NCI-H1092 (cell line): ENCODE measurements at places on chromosomes 2 and 18.

DNA sequence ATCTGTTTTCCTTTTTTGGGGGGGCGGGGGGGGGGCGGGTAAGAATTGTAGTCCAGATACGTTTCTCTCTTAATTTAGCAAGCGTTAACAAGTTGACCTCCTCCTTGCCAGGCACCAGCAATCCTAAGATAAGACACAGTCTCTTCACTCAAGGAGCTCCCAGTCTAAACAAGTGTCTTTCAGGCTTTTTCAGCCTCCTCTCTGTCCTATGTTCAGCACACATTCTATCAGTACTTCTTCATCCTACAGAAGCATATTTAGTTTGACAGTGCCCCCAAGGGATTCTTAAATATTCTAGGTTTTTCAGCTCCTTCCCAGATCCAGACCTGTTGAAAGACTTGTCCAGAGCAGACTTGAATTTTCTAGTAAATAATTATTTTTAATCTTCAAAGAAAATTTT, 2.7 kb downstream of the PPP1CB start:
- no peak for DNase-seq

DNA sequence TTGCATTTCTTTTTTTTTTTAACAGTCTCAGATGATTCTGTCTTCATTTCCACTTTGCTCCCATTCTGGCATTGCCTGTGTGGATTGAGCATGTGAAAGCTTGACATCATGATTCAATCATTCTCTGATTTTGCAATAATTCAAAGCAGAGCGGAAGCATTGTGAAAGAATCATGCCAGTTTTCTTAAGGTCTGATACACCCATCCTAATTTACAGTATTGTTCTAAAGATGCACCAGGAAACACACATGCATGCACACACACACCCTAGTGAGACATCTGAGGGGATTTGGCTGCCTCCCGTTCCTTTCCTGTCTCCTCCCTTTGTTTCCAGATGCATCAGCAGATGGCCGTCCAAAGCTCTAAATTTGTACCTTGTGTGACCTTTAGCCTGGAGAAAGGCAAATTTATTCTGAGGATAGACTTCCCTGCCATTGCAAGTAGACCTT, 97.3 kb downstream of the FMNL2 start:
- no peak for DNase-seq

- no peak for DNase-seq
Measured at GRCh38 chr2:10029875-10030223, 13.5 kb upstream of the KLF11 start.

GRCh38 chr2:237020090-237020489, 65.6 kb upstream of the COPS8 start:
- no peak for DNase-seq

DNA sequence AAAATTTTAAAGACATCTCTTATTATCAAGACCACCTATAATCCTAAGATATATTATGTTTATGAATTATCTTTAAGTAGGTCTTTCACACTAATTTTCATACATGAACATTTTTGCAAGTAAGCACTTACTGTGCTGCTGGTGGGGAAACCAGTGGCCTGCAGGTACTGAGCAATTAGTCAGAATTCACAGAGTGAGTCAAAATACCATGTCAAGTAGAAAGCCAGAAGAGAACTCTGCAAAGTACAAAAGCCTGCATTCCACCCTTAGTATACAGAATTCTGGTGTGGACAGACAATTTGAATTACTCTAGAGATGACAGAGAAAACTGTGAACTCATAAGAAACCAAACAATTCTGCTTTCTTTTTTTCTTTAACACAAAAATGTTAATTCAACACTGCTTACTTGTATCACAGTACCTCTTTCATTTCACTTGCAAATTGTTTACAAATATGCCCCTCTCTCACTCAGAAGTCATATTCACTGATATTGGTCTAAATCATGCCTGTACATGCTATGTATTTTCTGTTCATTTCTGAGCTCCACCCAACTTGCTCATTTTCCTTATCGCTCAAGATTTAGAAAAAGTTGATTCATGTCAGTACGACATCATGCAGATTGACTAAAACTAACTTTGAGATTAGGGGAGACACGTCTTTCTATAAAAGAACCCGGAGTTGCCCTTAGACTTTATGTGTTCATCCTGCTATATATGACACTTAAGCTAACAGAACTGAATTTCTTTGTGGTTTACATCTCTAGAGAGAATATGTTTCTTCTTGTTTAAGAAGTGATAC, 182.9 kb downstream of the IKZF2 start:
- DNase-seq: no peak

- DNase-seq: no peak
Measured at GRCh38 chr18:79798999-79799370, 1.2 kb downstream of the KCNG2 start.

DNA sequence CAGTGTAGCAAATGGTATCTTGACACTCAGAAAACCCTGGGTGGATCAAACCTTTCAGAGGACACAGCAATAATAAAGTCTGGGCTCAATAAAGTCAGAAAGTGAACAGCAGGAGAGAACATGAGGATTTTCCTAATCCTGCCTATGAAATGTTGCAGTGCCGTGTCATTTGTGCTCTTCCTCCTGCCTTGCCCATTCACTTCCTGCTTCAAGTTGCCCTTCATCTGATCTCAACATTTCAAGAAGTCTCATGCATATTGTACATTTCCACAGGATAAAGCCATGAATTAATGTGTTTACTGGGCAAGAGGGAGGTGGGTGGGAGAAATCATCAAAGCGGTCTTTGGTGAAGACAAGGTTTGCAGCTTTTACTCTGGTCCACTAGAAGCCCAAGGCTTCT, 51.1 kb upstream of the STPG4 start:
- DNase-seq: no peak

DNA sequence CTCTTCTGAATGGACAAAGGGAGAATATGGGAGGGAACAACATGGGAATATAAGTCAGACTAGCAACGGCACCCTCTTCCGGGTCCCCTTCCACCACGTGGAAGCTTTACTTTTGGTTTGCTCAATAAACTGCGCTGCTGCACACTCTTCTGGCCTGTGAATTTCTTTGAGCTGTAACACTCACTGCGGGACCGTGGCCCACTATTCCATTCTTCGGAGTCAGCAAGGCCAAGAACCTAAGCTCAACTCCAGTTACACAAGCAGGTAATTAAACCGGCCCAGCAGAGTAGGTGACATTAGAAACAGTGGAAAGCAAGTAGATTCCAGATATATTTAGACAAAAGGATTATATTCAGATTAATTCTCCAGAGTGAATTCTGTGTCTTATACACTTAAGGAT, 697.4 kb upstream of the NXPH2 start:
- DNase-seq: no peak

DNA sequence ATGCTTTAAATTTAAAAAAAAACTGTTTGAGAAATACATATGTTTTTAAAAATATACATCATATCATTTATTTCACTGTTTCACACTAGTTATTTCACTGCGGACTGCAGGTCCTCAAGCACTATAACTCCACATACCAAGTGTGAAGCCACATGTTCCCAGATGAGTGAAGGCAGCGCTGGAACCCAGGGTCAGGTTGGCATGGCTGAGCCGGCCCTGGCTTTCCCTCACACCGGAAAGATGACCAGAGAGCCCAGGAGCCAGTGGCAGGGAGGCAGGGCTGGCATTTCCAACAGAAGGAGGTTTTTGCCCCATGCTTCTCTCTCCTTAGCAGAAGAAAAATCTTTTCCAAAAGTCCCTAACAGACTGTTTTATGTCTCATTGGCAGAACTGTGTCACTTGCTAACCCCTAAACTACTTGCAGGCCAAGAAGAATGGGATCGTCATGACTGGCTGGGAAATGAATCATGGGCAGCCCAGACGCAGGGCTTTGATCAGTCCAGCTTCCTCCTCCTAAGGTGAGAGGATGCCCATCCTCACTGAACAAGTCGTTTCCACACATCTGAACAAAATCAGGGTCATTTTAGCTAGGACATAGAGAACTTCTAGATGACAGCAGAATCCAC, 287.6 kb upstream of the HNRNPA3 start:
- no peak for DNase-seq

- no peak for DNase-seq
Measured at GRCh38 chr2:56981554-56981953, 797.8 kb downstream of the CCDC85A start.

DNA sequence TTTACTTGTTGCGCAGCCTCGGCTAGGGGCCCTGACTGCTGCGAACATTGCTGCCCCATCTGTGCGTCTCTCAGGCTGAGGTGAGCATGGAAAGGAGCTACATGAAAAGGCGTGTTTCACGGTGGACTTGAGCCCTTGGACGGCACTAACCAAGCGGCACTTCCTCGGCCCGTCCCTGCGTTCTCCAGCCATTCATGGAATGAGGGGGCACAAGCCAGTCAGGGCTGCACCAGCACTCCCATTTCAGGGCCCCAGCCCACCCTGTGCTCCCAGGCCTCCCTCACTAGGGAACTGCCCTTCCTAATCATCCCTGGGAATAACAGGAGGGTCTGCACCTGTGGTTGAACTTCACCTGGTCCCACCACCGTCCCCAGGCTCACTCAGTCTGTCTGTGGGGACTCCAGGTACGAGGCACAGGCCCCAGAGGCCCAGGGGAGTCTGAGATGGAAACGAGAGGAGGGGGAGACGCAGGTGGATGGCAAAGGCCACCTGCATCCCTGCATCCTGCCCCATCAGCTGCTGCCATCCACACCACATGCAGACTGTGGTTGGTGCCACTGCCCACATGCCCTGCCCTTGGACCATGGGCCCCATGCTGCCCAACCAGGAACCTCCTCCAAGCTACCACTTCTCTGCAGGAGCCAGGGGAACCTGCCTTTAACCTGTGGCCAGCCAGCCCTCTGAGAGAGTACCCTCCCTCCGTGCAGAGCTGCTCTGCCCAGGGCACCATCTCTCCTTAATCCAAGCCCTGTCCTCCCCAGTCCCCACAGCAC, 99.7 kb downstream of the EIPR1 start:
- DNase-seq: no peak

DNA sequence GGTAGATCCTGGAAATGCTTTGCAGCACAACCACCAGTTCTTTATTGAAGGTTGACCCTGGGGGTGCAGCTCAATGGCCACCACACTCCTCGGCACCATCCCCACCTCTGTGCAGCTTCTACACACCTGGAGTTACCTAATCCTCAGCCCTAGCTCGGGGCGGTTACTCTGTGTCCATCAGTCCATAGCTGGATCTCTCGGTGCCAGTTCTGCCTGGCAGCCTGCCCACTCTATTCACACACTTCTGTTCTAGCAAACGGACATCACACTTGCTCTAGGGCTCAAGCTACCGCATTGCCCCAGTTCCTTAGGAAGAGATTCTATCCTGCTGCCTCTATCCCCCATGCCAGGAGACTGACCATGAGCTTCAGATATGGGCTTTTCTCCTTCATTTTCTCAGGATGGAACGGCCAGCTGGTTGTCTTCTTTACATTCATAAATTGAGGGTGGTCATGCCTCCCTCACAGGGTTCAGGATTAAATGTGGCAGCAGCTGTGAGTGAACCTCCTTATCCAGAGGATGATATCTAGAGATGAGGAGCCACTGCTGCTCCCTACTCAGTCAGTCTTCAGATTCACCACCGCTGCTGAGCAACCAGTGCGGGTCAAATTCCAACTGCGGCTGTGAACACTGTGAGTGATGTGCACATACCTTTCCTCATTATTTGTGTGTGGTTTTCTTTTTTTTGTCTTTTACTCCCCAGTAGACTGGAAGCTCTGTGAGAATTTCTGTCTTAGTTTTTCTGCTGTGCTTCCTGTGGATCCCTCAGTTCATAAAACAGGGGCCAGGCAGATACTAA, 66.9 kb upstream of the TRIB2 start:
- no peak for DNase-seq

- DNase-seq: no peak
Measured at GRCh38 chr2:211617803-211618202, 920.8 kb downstream of the ERBB4 start.

GRCh38 chr2:215530191-215530968, 94.5 kb upstream of the FN1 start:
- DNase-seq: no peak

DNA sequence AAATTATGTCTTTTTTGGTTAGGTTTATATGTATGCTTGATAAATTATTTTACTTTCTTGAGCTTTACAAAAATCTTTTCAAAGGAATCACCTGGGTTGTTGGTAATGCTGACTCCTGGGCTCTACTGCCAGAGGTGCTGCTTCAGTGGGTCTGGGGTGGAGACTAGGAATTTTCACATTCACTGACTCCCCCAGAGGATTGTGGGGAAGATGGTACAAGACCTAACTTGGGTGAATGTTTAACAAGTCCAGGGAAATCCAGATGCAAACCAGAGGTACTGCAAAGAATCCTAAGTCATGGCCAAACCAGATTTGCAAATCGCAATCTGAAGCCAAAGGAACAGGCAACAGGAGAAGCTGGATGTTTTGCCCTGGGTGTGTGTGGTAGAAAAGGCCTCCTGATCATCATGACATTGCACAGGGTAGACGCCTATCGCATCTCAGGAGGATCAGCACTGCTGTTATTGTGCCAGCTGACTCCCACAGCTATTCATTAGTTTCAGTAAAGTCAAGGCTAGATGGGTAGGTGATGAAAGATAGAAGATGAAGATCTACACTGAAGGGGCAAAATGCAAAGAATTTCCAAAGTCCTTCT, 185.2 kb downstream of the BARD1 start:
- no peak for DNase-seq

DNA sequence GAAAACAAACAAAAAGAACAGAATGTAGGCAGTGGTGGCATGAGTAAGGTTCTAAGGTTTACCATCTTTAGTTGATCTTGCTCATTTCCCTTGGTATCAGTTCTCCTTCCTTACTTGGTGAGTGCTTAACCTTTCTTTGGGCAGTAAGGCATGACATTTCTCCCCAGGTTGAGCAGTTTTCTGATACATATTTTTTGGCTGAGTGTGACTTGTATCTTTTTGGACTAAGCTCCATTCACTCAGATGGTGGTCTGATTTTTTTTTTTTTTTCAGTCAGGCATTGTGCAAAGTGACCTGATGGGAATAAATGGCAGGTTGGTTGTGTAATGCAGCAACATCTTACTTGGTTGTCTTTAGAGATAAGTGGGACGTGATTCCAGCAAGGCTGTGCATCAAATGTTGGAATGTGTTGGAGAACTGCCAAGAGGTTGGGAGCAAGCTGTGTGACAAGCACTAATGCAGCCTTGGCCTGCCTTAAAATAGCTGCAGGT, 15.1 kb downstream of the SPTBN1 start:
- no peak for DNase-seq

- no peak for DNase-seq
Measured at GRCh38 chr2:54013996-54014395, 43.2 kb upstream of the PSME4 start.

GRCh38 chr2:84515788-84516187, 510 bp upstream of the DNAH6 start:
- no peak for DNase-seq

- DNase-seq: no peak
Measured at GRCh38 chr2:216589791-216590190, 43.4 kb upstream of the IGFBP2 start.

- DNase-seq: no peak
Measured at GRCh38 chr2:6196449-6196848, 504.3 kb downstream of the SOX11 start.
